CD4-positive, alpha-beta T cell treated with Interleukin-4 for 1 hour (primary cell): ENCODE measurements at places on chromosomes 6 and 20.
A peak's percentile ranks its signal among the peaks of the same experiment; 100 is the strongest.

DNA sequence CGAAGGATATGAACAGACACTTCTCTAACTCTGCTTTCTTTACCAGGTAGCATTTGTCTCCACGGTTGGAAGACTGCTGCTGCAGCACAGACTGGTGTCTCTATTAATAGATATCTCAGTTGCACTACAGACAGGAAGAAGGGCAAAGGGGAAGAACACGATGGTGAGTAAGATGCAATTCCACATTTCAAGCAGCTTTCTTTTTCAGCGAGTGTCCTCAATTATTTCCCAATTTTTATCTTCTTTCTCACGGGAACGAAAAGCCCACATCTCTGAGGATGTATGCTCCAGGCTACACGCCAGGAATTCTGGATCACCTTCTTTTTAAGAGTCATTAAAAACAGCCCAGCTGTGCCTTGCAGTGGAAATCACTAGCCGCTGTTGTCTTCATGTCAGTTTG, 311.6 kb upstream of the ECI2 start:
- DNase-seq: no peak

DNA sequence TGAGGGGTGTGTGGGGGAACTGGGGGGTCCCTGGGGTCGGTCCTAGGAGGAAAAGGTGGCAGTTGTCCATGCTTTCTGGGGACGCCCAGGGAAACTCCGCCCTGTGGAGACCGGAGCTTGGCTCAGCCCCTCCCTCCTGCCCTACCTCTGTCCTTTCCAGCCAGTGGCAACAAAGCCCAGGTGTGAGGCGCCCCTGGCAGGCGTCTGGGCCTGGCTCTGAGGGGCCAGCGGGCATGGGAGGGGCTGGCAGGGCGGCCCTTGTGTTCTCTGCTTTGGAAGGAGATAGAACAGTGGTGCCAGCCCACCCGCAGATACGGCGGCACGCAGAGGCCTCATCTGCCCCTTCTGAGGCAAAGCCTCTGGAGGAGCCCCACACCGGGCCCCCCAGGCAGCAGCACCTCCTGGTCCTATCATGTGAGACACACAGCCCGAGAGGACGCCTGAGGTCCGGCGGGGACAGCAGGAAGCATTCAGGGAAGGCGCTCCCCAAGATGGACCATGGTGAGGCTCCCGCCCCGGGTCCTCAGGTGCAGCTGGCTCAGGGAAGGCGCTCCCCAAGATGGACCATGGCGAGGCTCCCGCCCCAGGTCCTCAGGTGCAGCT, 47.9 kb downstream of the YTHDF1 start:
- DNase-seq: no peak

- DNase-seq: no peak
These were observed 201.9 kb upstream of the PMEPA1 start for GRCh38 chr20:57911512-57912226.

- DNase-seq: no peak
These were observed 264.6 kb downstream of the UBE3D start for GRCh38 chr6:82801083-82801482.

DNA sequence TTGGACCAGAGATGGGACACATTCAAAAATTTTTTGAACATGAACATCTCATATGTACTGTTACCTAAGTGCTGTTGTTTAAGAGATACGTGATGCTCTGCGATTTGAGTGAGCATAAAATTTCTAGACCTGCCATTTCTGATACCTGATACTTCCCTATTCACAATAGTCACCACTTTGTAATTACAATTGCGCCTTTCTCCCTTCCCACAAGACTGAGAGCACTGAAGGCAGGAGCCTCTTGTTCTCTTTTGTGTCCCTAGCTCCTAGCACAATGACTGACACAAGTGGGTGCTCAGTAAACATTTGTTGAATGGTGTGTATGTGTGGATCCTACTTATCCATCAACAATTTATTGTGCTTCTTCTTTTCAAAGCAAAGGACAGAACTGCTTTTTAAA, 92.8 kb upstream of the TMEM30A start:
- no peak for DNase-seq

DNA sequence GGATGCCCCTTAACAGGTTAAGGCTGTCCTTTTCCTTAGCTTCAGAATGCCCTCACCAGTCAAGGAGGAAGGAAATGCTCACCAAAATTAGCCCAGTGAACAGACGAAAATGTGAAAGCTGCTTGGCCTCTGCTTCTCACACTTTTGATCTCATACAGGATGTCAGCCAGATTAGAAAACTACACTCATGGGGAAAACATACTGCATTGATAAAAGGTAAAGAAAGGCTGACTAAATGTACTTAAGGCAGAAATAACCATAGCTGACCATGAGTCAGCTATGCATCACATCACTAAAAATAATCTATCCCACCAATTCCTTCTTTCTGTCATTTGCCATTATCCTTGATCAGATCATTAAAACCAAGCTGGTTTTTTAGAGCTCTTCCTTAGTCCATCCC, 198.4 kb upstream of the TENT5A start:
- DNase-seq: no peak

DNA sequence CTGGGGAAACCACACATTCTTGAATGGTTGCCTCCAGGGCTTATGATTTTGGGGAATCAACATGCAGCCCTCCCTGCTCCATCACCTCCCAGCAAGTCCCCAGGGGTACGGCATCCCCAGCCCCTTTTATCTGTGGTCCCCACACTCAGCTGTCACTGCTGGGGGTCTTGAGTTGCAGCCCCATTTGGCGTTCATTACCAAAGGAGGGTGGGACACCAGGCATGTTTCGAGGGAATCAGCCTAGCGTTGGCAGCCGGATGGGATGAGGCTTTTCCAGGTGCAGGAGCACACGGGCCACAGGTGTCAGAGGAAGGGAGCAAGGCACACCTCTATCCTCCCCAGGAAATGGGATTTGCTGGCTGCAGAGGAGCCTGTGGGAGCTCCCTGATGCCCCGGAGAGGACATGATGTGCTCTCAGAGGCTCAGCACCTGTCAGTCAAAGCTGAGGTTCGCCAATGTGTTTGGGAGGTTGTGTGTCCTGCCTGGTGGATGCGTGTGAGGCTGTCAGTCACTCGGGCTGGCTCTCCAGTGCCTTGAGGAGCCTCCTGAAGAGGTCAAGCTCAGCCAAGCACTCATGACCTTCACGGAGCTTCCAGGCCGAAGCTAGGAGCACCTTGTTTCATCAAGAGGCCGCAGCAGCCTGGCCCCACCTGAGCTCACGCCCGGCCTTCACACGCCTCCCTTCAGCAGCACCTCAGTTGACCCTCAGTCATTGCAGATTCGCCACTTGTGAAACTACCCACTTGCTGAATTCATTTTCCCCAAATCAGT, 95.0 kb downstream of the ERMARD start:
- DNase-seq: peak; percentile 2

DNA sequence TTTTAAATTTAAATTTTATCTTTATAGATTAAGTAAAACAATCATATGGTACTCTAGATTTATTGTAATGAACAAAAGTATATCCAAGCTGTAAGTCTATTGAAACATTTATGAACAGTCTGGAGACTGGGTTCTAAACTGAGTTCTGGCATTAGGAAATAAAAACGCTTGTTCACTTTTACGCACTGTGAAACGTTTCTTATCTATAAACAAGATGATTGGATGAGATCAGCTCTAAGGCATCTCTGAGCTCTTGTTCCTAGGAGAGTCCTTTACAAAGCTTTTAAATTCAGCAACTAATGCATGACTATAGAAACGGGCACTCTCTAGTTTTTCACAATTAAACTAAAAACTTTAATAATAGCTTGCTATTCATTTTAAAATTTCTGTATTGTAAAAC, 6.8 kb downstream of the HUS1B start:
- DNase-seq: no peak

- DNase-seq: no peak
These were observed 338.3 kb upstream of the CHD6 start for GRCh38 chr20:41956338-41957074.

GRCh38 chr6:167847936-167848335, 21.2 kb downstream of the AFDN start:
- DNase-seq: no peak

DNA sequence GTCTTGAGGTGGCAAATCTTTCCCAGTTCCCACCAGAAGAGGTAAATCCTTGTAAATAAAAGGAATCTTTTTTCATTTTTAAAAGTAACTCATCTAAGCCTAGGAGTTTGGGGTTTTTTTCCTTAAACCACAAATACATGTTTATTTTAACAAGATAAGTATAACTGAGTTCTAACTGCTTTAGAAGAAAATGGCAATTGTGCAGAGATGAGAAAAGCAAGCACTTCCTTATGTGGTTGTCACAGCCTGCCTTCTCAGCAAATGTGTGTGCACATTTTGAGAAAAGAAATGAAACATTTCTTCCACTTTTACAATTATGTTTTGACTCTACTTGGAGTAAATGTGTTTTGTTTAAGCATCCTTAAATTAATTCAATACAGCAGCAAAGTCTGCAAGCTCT, 17.7 kb downstream of the HCK start:
- no peak for DNase-seq

DNA sequence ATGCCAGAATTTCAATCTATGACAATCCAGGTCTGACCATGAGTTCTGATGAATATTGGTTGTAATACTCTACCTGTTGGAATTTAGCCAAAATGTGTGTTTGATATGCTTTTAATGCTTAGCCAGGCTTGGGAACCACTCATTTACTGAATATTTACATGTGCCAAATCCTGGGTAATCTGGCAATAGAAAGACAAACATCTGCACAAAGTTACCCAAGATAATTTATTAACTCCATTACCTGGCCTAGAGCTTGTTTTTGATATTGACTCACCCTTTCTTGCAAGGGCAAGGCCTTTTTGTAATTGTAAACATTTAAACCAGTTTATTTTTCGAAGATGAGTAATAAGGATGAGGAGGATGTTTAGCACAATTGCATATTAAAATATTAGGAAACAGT, 13.5 kb upstream of the CD2AP start:
- no peak for DNase-seq

- DNase-seq: no peak
These were observed 15.3 kb upstream of the EXOC2 start for GRCh38 chr6:708237-708598.

DNA sequence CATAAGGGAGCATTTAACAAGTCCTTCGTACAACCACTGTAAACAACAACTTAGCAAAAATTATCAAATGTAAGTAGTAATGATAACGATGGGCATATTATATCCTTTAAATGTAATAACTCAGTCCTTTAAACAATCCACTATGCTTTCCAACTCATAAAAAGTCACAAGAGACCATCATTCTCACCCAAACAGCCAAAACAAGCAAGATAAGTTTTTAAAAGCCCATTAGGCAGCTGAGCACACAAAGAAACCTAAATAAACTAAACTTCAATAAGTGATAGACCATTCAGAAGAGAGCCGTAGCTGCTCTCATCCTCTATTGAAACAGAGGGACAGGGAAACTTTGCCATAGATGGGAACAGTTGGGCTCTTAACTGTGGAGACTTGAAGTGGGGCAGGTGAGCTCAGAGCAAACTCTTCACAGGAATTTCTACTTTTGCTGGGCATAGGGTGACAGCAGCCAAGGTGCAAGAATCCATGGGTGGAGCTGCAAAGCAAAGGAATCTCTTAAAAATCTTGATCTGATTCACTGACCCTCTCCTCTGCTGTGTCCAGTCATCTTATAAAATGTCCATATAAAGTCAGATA, 22.5 kb downstream of the RAB22A start:
- DNase-seq: no peak

DNA sequence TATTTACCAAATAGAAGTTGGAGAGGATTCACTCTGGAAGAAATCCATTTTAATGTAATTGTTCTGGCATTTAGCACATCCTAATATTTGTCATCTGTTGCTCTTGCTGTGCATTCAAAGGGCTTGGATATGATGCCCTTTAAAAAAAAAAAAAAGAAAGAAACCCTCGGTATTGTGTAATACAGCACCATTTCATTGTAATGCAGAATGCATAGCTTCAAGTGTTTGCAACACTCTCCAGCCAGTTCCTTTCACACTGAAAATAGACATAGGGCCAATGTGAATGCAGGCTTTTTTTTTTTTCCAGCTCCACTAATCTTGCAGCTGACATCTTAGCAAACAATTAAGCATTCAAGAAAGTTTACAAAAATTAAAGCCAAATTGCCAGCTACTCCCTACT, 197.4 kb upstream of the POU3F2 start:
- no peak for DNase-seq

DNA sequence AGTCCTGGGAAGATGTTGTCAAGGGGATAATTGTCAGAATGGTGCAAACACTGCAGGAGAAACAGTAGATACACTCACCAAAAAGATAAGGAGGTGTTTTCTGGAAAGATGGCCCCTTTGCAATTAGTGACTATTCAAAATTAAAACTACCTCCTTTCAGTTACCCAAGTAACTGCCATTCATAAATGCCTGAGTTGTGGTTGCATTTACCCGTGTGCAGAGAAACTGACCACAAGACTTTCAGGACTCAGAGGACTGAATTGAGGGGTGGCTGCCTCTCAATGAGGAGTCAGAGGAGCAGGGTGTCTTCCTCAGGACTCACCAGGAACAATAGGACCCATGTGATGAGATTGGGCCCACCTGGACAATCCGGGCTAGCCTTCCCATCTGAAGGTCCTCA, 39.0 kb downstream of the GCM1 start:
- DNase-seq: no peak

DNA sequence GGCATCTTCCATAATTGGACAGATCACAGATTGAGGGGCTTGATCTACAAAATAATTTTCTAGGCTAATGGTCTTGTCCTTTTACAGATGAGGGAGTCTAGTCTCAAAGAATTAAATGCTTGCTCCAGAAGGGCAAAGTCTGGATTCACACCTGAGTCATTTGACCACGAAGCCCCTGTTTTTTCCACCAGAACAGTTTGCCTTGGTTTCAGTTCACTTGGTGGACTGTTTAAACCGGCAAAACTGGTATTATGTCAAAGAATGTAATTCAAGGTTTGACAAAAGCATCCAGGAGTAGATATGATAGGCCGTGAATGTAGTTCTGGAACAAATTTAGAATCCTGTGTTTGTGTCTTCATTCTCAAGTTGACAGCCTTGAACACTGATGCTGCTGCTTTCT, 3.3 kb downstream of the MYO6 start:
- no peak for DNase-seq

DNA sequence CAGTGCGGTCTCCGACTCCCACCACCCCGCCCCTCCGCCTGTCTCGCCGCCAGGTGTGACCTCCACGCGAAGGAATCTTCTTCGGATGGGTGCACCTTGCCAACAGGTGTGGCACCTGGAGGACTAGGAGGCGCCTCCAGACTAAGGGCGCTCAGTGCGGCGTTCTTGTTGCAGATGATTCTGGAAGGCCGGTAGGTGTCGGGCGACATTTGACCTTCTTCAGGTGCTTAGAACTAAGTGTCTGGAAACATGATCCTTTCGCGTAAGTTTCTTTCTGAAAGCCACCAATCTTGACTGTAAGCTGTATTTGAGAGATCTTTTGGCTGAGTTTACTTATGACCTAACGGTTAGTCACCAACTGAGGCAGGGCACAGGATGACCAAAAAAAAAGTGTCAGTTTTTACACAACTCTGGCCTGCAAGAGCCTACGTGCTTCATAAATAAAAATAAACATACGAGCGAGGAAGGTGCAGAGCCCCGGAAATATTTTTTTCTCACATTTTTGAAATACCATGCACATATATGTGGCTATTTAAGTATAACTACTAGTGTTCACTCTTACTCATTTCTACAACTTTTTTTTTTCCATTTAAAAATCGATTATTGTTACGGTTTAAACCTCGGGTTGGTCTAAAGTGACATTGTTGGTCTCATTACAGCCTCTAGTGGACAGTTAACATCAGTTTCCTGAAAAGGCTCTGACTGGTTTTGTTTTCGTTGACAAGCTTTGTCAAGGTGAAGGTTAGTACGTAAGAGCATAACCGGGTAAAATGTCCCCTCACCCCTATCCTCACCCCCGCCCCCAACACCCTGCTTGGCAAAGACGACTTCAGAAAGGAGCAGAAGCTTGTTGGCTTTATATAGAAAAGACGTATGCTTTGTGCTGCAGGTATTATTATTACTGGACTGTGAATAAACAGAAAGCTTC, 1.6 kb upstream of the ATXN1 start:
- DNase-seq: peak; percentile 93
